ENCODE measurements at places on chromosomes 2 and 18.
A peak's percentile ranks its signal among the peaks of the same experiment; 100 is the strongest.

GRCh38 chr18:3150274-3150673, 69.5 kb downstream of the MYOM1 start:
- no peak for DNase-seq

GRCh38 chr2:233385489-233386044, 31.3 kb downstream of the DGKD start:
- no peak for DNase-seq

DNA sequence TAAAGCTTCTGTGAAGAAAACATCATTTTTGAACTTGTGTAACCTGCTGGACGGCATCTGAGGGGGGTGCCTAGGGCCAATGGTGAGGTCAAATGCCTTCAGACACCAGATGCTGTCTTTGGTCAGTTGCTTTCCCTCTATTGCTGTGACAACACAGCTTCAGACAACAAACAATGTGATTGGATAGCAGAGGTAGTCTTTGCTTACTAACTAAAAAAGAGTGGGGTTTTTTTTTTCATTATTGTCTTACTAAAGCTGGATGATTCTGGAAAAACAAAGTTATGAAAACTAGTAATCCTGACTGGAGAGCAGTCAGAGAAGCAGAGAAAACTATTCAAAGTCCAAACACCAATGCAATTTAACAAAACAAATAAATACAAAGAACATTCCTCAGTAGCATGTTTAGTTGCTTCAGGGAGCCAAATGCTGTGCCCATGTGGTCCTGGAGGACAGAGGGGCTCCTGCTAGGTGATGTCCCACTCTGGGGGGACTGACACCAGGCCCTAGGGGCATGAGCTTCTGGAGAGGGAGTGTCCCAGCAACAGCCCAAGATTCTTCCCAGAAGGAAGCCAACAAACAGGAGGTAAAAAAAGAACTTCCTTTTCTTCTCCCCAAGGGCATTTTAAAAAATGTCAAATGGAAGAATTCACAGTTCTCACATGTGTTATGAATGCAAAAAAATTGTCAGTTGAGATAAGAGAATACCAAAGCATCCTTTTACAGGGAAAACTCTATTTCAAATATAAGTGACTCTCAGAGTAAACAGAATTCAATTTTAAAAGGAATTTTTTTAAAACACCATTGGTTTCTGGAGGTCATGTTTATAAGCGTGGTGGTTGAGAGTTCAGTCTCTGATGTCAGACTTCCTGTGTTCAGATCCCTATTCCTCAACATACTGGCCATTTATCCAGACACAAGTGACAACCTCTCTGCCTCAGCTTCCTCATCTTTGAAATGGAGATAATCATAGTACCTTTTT, 181.1 kb upstream of the PGAP1 start:
- no peak for DNase-seq

DNA sequence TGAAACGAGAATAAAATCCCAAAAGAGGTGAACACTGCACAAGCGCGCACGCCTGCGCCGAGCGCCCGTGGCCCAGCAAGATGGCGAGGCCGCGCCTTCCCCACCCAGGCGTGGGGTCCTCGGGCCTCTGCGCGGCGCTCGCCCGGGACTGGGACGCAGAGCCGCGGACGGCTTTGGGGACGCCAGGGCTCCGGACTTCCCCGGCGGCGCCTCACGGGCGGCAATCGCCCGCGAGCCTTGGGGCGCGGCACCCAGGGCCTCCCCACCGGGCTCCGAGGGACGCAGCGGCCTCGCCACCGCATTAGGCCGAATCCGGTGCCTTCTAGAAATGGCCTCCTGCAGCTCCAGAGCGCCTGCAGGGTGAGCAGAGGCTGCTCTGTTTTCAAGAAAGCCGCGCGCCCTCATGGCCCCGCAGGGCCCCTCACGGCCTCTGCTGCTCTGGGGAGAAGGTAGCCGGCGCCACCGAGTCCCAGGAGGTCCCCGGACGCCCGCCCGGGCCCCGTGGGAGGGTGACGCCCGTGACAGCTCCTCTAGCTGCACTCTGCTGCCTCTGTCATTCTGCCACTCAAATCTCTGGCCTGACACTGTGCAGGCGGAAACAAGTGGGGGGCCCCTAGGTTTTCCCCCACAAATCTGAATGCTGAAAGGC, 35.9 kb upstream of the POMC start:
- no peak for DNase-seq

- no peak for DNase-seq
Measured at GRCh38 chr18:8910843-8911242, 191.7 kb upstream of the NDUFV2 start.

- DNase-seq, result no peak
Measured at GRCh38 chr18:58669731-58670378, 1.4 kb upstream of the MALT1 start.

DNA sequence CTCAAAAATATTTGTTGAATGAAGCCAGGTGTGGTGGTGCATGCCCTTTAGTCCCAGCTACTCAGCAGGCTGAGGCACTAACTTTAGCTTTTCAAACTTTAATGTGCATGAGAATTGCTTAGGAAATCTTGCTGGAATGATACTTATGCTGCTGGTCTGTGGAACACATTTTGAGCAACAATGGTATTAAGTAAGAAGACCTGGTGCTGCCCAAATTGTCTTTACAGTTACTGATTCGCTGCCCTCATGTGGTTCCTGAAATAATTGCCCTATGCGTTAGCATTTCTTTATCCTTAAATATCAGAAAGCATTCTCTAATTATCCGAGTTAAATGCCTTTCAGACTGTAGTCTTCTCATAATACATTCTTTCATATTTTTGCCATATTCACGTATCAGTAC, 76.0 kb upstream of the SESTD1 start:
- DNase-seq, result peak; percentile 16

- no peak for DNase-seq
Measured at GRCh38 chr2:232073026-232073425, 111.5 kb downstream of the DIS3L2 start.

GRCh38 chr18:70659036-70659925, 370.4 kb downstream of the SOCS6 start:
- no peak for DNase-seq

DNA sequence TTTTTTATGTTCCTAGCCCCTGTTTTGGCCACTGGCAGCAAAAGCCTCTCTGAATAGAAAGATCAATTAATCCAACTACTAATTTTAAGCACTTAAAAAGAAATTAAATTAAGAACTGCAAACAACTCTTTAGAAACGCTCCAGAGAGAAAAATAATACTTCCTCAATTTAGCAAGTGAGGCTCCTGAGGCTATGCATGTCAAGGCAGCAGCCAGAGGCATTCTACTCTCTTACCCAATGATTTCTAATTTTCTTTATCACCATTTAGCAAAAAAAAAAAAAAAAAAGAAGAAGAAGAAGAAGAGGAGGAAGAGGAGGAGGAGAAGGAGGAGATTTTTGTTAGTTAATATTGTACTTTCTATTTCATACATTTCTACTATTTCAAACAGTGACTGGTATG, 68.5 kb downstream of the TMEM237 start:
- DNase-seq, result no peak

GRCh38 chr2:38386377-38386776, 9.3 kb upstream of the ATL2 start:
- no peak for DNase-seq

GRCh38 chr2:44197816-44198215, 29.1 kb downstream of the PPM1B start:
- DNase-seq, result no peak

- DNase-seq, result no peak
Measured at GRCh38 chr2:217742276-217742675, 260.5 kb downstream of the TNS1 start.

DNA sequence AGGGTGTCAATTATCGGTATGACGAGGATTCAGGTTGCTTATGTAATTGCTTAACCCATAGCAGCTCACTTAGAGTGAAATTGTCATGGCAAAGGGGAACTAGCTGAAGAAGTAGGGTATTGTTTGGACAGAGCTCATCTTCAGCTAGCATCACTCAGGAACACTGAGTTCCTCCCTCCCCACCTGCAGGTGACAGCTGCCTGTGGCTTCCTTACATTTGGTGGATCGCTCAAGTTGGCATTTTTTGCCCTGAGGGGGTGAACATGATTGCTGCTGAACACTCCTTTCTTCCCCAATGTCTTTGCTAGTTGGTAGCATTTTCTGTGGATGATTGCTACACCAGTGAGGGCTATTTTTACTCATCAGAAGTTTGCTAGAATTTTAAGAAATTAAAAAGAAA, 86.7 kb upstream of the THUMPD2 start:
- no peak for DNase-seq

DNA sequence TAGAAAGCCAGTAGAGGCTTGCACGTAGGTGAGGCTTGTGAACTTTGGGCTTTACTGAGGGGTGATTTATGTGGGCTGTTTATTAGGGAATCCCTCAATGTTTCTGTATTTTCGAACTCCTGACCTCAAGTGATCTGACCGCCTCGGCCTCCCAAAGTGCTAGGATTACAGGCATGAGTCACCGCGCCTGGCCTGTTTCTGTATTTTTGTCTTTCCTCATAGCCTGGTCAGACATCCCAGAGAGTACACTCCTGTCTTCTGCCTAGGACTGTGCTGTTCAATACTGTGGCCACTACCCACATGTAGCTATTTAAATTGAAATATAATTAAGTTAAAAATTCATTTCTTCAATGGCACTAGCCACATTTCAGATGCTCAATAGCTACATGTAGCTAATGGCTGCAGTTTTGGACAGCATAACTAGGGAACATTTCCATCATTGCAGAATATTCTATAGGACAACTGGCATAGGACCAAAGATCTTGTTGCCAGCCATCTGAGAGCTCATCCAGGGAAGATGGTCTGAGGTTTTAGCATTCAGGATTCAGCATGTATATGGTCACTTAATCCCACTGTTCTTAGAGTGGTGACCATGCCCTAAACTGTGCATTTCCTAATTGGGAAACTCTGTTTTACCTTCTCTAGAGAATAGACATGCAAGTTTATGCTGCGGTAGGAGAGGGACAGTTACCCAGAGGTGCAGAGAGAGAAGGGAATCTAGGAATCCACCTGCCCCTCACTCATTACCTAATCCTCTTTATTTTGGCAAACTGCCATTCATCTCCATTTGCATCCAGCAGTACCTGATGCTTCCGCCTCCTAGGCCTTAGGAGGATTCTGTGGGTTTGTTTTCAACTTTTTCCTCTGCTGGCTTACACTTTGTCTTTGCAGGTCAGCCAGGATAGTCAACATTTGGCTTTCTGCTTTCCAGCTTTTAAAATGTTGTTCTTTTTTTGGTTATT, 64.4 kb downstream of the LCLAT1 start:
- DNase-seq, result peak; percentile 11

DNA sequence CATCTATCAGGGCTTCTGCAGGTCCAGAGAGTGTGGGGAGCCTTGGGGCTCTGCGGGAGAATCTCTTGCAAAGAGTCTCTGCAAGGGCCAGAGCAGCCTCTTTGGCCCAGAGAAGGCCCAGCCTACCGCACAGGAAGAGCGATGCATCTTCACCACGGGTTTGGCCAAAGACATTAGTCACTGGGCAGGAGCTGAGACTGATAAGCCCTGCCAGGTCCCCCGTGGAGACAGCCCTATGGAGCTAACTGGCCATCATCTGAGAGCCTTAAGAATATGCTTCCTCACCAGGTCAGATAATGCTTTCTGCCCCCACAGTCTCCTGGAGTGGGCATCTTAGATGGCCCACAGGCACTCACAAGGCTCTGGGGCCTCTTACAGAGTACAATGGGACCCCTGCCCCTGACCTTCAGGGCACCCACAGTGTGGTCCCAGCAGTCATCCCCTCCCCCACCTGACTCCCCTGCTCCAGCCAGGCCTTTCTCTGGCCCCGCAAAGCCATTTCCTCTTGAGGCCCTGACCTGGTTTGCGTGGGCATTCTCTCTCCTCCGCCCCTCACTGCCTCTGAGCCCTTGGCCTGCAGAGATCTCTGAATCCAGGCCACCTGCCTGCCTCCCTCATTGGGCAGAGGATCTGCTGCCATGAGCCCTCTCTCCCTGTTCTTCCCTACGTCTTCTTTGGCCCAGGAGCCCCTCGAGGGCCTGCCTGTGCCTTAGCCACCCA, 31.9 kb upstream of the MAPRE3 start:
- no peak for DNase-seq

DNA sequence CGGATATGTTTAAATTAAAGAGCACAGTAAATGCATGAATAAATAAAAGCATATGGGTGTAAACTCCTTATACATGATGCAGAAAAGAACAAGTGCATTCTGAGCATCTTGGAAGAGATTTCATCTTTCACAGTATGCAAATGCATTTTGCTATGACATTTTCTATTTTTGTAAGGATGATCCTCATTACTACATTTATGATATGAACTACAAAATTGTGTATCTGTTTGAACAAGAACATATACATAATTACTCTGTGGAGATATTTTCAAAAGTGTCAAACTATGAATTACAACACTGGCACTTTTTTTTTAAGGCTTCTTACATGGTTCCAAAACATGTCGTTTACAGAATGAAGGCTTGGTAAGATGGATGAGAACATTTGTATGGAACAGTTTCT, 184.1 kb upstream of the TMEM200C start:
- no peak for DNase-seq

DNA sequence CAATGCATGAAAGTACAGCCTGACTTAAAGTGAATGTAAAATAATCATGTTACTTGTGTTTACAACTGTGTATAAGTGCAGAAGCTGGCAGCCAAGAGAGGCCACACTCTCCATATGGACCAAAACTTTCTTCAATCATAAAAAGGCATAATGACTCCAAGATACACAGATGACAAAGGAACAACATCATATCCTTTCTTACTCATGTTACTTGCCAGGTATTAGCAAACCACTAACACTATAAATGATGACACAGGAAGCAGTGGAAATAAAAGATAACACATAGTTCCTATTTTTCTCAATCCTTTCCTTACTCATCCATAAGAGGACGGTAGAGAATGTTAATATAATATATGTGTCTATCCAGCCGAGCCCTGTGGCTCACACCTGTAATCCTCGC, 400.0 kb upstream of the CDH2 start:
- DNase-seq, result no peak

- no peak for DNase-seq
Measured at GRCh38 chr18:46332286-46332801, 228.2 kb downstream of the HAUS1 start.

GRCh38 chr2:222708274-222708710, 36.8 kb downstream of the MOGAT1 start:
- DNase-seq, result peak; percentile 51

GRCh38 chr2:69060938-69061501, 48.0 kb downstream of the ANTXR1 start:
- DNase-seq, result no peak

- DNase-seq, result no peak
Measured at GRCh38 chr2:2720351-2720750, 389.3 kb upstream of the MYT1L start.

DNA sequence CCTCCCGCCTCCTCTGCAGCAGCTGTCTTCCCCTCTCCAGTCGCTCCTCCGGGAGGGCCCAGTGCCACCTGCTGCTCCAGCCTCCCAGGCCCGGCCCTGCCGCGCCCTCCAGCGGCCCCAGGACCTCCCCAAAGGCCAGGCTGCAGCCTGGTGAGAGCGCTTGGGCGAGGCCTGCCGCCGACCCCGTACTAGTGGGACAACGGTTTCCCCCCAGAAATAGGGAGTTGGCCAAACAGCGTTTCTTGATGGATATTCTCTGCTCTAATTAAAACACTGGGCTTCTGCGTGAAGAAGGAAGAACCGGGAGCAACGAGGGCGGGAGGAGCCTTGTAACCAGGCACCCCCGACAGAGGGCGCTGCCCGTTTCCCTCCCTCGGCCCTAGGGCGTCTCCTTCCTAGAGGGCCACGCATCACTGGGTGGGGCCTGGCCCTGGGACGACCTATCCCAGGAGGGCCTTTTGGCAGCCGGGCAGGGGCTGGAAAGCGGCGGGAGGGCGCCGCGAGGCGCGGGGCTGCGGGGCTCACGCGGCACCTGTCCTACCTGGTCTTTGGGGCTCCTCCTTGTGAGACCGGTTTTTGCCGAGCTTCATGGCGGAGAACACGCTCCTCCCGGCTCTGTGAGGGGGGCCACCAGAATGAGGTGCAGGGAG, 25.4 kb upstream of the OTOF start:
- peak; percentile 61 for DNase-seq
